T-helper 22 cell (primary cell): ENCODE measurements at places on chromosomes 3 and 15.

GRCh38 chr15:36584511-36584910 lies 5.1 kb downstream of the CDIN1 start:
- DNase-seq = no peak

- DNase-seq = no peak
Observed at GRCh38 chr3:169953462-169954141, 13.0 kb upstream of the SEC62 start.

GRCh38 chr3:8413337-8413926 lies 88.2 kb upstream of the LMCD1 start:
- DNase-seq = no peak

GRCh38 chr3:195170496-195170895 lies 100.5 kb downstream of the XXYLT1 start:
- DNase-seq = no peak

DNA sequence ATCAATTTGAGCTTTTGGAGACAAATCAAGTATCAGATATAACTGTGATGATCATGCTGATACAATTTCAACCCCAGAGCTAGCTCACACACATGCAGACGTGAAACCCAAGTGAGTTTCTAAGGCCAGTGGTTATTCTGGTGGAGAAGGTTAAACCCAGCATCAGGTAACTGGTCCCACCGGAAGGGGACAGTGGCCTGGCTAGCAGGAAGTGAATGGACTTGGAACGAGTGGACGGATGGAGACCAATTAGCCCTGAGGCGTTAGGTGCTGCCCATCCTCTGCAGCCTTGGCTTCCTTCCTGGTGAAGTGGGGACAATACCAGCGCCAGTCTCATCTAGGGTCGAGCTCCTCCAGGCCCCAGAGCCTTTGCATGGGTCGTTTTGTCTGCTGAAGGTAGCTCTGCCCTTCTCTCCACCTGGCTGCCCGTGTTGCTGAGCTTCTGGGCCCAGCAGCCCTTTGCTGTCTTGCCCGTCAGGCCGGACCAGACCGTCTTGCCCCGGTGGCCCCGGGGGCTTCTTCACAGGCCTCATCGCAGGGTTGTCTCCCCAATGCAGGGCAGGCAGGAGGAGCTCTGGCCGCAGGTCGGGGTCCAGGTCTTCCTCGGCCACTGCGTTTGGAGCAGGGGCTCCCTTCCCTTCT lies 915 bp upstream of the KCTD6 start:
- no peak for DNase-seq

DNA sequence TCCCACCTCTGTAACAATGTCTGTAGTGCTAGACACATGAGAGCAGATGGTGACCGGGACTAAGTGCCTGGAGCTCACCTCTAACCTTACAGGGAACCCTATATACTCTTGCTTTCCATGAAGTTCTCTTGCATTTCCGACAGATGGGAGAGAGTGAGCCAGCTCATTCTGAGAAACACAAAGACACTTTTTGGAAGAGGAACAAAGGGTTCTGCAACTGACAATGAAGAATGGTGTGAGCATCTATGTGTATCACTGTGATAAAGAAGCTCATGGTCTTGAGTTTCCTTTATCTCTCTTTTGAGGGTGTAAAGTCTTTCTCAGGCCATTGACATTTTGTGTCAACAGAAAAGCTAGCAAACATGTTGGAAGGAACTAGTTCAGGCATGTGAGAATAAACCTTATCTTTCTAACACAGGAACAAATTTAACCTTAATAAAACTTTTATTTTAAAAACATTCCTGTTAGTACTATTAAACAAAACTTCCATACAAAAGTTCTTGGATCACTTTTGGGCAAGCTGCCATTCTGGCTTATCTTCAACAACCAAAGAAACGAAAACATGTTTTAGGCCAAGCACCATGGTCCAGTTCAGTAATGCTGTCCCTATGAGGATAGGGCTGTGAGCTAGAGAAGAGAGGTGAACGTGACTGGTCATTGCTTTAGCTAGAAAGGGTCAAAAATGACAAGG lies 142.7 kb downstream of the THRB start:
- DNase-seq = no peak

- DNase-seq = no peak
Observed at GRCh38 chr3:37907906-37908305, 46.2 kb downstream of the CTDSPL start.

DNA sequence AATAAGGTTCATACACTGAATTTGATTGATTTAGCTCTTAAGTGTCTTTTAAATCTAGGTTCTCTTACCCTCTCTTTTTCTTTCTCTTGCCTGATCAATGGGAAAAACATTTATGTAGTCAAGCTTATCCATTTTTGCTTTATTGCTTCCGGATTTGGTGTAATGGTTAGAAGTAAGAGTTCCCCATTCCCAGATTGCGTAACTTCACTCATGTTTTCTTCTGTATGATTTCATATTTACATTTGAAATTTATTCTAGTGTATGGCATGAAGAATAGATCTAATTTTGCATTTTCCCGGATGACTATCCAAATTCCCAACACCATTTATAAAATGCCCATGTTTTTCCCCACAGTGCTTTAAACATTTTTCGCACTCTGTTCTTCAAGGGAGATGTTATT lies 27.9 kb upstream of the SV2B start:
- DNase-seq = no peak

DNA sequence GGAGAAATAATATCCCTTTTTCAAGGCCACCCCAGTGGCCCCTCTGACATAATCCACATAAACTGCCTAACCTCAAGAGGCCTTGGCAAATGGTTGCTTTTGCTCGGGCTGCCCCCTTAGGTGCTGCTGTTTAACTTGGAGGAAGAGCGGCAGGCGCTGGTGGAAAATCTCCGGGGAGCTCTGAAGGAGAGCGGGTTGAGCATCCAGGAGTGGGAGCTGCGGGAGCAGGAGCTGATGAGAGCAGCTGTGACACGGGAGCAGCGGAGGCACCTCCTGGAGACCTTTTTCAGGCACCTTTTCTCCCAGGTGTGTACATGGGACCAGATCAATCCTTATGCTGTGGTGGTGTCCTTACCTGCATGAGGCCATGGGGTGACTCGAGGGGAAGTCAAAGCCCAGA lies 15.0 kb downstream of the DUOX1 start:
- no peak for DNase-seq

- DNase-seq = no peak
Observed at GRCh38 chr3:152060701-152061100, 187.3 kb downstream of the SUCNR1 start.

GRCh38 chr3:42072831-42073301 lies 18.3 kb upstream of the TRAK1 start:
- DNase-seq = no peak

DNA sequence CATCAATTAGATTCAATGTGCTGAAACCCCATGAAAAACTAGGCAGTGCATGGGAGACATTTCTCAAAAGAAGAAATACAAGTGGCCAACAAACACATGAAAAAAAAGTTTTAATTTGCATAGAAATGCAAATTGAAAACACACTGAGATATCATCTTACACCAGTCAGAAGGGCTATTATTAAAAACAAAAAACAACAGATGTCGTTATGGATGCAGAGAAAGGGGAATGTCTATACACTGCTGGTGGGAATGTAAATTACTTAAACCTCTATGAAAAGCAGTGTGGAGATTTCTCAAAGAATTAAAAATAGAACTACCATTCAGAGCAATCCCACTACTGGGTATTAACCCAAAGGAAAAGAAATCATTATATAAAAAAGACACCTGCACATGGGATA lies 98.7 kb downstream of the CCNL1 start:
- DNase-seq = no peak

- DNase-seq = no peak
Observed at GRCh38 chr3:45075821-45076625, 49.9 kb downstream of the CLEC3B start.

DNA sequence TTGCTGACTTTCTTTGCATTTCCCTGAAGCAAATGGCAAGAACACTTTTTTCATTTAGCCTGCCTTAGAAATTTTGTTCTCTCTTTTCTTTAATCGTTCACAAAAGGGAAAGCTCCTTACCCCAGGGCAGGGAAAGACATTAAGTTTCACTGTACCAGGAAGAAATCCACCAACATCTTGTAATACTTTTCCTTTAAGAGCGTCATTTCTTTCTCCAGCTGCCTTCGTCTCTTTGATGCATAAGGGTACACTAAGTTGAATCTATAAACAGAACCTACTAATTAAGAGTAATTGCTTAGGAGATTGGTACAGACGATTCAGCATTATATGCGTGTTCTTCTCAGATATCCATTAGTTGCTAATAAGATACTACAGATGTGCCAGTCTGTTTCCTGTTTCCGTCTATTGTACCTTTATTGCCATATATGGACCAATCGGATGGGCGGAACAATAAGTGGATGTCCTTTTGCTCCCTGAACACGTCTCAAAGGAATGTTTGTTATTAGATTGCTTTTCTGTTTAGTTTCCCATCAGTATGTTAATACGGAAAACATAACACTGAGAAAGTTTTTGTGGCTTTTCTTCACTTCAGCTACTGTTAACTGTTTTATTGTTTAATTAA lies 276.7 kb upstream of the RARB start:
- no peak for DNase-seq

- DNase-seq = no peak
Observed at GRCh38 chr3:72629191-72629631, 219.0 kb downstream of the SHQ1 start.

GRCh38 chr3:55294557-55294956 lies 192.5 kb downstream of the WNT5A start:
- no peak for DNase-seq

- no peak for DNase-seq
Observed at GRCh38 chr15:54722342-54722986, 474.3 kb downstream of the RSL24D1 start.

GRCh38 chr3:127135241-127136023 lies 57.5 kb upstream of the PRR23E start:
- DNase-seq = no peak

- no peak for DNase-seq
Observed at GRCh38 chr3:131975047-131975446, 59.8 kb downstream of the CPNE4 start.

DNA sequence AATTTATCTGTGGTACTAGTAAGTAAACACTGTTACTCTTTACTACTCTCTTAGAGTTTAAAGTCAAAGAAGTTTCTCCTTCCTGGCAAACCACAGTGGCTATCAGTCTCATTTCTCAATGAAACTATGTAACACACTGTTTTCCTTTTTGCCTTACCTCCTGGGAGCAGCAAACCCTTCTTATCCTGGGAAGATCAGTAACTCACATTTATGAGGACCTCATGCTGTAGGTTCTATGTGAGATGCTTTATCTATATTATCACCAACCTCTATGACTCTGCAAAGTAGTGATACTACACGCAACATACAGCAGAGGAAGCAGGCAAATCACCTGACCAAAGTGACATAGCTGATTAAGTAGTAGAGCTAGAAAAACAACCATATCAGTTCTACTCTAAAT lies 35.3 kb downstream of the PBRM1 start:
- no peak for DNase-seq

DNA sequence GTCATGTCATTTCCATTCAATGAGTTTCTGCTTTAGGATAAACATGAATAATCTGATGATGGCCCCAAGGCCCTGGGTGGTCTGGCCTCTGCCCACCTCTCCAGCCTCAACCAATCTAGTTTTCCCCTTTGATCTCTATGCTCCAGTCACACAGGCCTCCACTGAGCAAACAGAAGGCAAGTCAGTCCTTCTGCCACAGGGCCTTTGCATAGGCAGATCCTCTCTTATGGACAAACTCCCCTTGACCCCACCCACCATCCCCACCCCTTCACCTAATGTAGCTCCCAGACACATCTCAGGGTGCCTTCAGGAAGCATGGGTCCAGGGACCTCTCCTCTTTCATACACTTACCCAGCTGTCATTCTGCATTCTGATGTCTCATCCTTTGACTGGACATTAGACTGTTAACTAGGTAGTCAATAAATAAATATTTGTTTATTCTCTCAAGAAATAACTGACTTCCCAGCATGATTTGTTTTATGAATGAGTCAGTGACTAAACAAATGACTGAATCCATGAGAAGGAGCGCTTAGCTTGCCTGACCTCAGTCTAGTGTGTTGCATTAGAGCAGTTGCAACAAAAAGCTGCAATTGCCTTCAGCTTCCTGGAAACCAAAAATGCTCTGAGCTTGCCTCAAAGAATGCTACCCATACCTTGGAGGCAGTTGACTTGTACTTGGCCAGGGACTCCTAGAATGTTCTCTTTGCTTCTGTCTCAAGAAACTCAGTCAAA lies 386.6 kb upstream of the WNT5A start:
- DNase-seq = no peak

GRCh38 chr3:129829640-129830039 lies 63.9 kb downstream of the TMCC1 start:
- DNase-seq = no peak
